Glutamatergic neuron (in vitro differentiated cells): ENCODE measurements at places on chromosomes 4 and X. TPM values are rescaled to one million over a fixed set of nuclear protein-coding genes. Genes with fewer than 3 reads are reported as not detected.

- no peak for DNase-seq
Observed at GRCh38 chr4:159353422-159354116, 250.7 kb downstream of the RAPGEF2 start.

- DNase-seq = no peak
Observed at GRCh38 chr4:81427344-81427821, 44.3 kb downstream of the RASGEF1B start.

- DNase-seq = no peak
Observed at GRCh38 chr4:92249541-92249940, 54.2 kb upstream of the GRID2 start.

Gene FAM184B
- not detected for total RNA-seq

DNA sequence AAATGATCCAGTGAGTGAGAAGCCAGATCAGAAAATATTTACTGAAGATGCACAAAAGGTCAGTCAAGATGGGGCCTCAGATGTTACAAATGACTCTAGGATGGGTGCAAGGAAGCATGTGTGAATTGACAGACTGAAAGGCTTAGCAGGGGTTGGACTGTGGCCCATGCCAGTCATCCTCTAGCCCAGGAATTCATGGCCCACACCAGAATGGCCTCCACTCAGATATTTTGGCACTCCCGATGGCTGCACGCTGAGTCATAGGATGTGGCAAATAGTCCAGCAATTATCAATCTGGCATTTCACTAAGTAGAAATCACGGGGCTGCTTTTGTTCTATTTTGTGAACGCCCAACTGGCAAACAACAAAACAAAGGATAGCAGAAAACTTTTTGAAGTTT, 406.5 kb downstream of the IQCM start:
- DNase-seq = no peak

DNA sequence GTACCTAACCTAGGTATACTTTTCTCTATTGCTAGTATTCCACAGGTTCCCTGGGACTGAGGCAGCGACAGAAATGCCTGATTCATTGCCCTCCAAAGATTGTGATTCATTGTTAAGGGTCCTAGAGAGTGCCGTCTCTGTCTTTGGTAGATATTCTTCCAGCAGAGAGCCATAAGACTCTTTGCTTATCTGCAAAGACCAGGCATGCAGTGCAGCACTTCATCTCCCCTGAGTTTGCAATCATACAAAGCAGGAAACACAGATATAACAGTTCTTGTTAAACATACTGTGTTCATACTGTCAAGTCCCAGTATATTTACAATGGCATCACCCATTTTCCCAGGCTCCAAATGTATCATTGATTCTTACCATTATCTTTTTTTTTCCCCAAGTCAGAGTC, 47.7 kb downstream of the KLF8 start:
- DNase-seq = no peak

- DNase-seq = no peak
Observed at GRCh38 chrX:31154946-31155345, 83.1 kb upstream of the FTHL17 start.

GRCh38 chr4:45663003-45663402, 460.9 kb downstream of the GABRG1 start:
- DNase-seq = no peak

- DNase-seq = no peak
Observed at GRCh38 chrX:118024482-118024881, 92.1 kb downstream of the KLHL13 start.

- no peak for DNase-seq
Observed at GRCh38 chr4:187903700-187904099, 91.9 kb upstream of the ZFP42 start.

GRCh38 chrX:132775263-132775823, 183.1 kb downstream of the HS6ST2 start:
- no peak for DNase-seq

DNA sequence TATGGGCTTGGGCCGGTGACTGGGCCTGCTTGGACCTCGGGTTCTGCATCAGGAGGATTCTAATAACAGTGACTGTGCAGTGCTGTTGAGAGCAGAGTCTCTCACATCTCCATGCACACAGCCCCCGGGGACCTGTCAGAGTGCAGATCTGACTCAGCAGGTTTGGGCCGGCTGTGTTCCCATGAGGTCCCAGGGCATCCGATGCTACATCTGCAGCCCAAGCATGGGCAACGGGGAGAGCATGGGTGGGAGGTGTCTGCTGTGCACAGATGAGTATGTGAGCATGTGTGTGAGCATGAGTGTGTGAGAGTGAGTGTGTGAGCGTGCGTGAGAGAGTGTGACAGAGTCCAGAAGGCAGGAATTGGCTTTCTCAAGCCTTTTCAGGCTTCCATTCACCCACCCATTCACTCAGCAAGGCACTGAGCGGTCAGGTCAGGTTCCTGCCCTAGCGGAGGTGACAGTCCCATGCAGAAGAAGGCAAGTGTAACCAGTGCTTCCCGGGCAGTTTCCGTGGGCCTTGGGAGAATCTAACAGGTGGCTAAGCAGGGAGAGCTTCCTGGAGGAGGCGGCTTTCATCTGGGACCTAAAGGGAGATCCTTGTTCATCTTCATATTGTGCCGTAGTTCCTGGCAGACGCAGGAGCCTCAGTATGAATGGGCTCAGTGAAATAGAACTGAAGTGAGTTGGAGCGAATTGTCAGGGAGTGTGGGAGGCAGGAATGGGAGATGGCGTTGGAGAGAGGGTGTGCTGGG, 62.6 kb downstream of the SORCS2 start:
- peak; percentile 68 for DNase-seq

- DNase-seq = no peak
Observed at GRCh38 chr4:169707958-169708643, 49.6 kb downstream of the HPF1 start.

Gene SUPT20HL1
- total RNA-seq = not detected

DNA sequence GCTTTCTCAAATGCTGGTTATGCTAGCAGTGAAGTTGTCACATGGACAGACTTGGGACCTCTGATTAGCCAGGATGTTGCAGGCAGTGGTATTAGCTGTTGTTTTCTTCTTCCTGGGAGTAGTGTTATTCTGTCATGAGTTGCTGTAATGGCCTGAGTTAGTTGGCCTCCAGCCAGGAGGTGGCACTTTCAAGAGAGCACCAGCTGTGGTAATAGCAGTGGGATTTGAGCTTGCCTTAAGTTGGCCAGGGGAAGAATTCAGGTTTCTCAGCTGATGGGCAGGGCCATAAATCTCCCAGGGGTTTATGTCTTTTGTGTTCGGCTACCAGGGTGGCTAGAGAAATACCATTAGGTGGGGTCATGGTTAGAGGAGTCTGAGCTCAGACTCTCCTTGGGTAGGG, 132.6 kb downstream of the GLUD2 start:
- no peak for DNase-seq

Gene SLC49A3
- total RNA-seq = not detected

DNA sequence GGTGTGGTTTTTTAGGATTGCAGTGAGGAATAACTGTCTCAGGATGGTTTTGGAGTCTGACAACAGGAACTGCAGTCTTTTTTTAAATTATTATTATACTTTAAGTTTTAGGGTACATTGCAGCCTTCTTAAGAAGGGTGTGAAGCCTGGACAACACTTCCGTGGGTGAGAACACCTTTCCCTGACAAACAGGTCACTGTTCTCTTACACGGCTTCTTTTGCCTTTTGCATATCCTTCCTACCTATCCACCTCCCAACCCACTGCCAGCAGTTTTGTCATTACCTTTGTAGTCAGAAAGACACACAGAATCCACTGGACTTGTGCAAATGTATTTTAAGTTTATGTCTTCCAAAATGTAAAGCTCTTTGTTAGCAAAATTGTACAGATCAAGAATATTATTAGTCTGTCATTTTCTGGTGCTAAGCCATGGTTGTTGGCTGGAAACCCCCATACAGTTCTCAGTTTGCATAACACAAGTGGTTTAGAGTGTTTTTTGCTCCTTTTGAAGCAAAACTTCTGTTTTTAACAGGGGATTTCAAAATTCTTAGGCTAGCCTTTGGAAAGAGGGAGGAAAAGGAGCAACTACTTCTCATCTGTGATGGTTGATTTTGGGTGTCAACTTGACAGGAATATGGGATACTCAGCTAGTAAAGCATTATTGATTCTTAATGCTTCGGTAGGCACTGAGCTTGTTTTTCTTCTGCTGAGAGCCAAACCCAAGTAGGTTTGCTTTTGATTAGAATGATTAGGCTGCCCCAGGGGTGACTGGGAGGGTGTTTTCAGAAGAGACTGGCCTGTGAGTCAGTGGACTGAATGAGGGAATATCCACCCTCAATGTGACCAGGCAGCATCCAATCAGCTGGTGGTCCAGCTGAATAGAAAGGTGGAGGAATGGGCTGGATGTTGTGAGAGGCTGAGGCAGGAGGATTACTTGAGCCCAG, 29.4 kb upstream of the KLHL2 start:
- DNase-seq = no peak

Gene DUSP21
- total RNA-seq = not detected
